ENCODE measurements at places on chromosomes 4 and X.

DNA sequence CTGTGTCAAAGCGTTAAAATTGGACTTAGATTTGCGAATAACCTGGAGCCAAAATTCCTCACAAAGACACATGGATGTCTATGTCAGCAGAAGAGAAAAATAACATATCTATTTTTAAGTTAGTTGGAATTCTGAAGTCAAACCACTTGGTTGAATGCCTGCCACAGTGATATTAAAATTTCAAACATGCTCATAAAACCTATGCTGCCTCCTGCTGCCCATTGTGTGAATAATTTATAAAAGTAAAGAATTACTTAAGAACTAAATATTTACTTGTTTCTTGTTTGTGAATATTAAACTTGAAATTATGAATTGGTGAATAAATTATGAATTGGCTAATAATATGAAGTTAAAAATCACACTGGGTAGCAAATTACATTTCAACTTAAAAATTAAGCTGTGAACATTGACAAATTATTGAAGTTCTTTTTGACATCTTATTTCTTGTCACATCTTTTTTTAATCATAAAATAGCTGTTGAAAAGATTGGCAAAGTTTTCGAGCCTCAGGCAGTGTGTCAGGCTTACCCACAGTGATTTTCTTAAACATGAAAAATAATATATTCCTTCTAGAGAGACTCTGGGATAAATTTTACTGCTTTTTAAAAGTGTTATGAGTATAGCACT, 35.4 kb downstream of the FABP2 start:
- DNase-seq, result peak; percentile 5

GRCh38 chr4:178738026-178738425, 1295.8 kb upstream of the AGA start:
- no peak for DNase-seq

- DNase-seq, result no peak
Observed at GRCh38 chr4:98516441-98517217, 141.8 kb downstream of the TSPAN5 start.

DNA sequence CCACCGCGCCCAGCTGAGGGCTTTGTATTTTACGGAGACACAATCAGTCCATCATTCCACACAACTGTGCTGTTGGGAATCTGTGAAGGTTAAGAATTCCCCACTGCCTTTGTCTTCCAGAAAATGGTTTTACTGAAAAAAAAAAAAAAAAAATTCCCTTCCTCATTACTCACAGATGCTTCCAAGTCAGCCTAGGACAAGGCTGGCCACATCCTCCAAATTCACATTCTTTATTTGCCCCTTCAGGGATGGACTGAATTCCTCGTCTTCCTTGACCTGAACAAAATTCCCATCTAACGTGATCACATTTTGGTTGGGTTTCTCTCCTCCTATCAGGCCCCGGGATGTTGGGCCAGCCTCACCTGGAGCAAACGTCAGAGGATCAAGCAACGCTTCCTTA, 130.3 kb downstream of the DHRSX start:
- DNase-seq, result no peak

- no peak for DNase-seq
Observed at GRCh38 chr4:13461191-13461905, 22.8 kb downstream of the RAB28 start.

- no peak for DNase-seq
Observed at GRCh38 chr4:82842593-82842992, 44.0 kb upstream of the SCD5 start.

DNA sequence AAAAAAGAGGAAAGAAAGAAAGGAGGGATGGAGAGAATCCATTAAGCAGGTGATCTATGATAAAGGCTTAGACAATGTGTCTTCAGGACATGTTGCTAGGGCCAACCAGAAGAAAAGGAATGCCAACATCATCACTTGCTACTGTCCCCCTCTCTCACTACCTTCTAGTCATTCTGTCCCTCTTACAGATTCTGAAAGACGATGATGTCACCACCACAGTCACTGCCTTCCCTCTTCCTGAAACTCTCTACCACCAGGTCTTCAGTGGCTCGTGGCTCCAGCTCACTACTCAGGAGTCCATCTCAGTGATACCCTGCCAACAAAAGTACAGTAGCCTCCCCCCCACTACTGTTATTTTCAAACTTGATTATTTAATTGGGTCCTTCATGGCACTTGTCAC, 64.0 kb downstream of the KCNIP4 start:
- no peak for DNase-seq

DNA sequence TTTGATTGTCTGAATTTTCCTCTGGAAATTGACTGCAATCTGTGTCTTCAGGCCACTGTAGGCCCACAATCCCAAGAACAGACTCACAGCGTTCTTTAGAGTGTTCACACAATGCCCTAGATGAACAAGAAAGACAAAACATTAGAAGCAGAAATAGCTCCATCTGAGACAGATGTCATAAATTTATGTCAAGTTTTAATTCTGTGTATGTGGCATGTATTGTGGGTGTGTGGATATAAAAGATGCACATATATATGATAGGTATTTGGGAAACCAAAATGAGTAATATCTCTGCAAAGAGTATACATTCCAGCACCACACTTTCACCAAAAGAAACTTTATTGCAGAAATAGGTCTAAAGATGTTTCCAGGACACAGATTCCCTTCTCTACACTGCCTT, 176.1 kb downstream of the CORIN start:
- no peak for DNase-seq

- no peak for DNase-seq
Observed at GRCh38 chr4:151436093-151436518, 27.1 kb downstream of the FHIP1A start.

Measured in stimulated activated CD4-positive, alpha-beta T cell treated with anti-CD3 and anti-CD28 coated beads, TNF-alpha, amount 100 ng/mL, for 24 hours (primary cell).